Thyroid gland (tissue), 4 donors: ENCODE measurements at places on chromosomes 7 and 10. TPM values are rescaled to one million over a fixed set of nuclear protein-coding genes. Genes with fewer than 3 reads are reported as not detected.
A peak's percentile ranks its signal among the peaks of the same experiment; 100 is the strongest.

The TFR2 gene
- not detected for total RNA-seq

DNA sequence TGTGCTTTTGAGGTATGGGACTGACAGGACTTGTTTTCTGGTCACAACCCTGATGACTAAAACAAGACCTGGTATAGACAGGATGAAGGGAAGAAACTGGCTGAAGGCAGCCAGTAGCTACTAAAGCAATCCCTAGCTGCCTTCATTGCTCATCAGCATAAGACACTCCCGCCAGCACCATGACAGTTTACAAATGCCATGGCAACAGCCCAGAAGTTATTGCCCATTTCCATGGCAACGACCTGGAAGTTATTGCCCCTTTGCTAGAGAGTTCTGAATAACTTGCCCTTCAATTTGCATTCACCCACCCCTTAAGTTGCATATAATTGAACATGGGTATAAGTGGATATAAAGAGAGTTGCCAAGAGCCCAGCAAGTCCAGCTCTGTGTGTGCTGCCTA is 169.6 kb upstream of the FAM171A1 start:
- no peak for DNase-seq

DNA sequence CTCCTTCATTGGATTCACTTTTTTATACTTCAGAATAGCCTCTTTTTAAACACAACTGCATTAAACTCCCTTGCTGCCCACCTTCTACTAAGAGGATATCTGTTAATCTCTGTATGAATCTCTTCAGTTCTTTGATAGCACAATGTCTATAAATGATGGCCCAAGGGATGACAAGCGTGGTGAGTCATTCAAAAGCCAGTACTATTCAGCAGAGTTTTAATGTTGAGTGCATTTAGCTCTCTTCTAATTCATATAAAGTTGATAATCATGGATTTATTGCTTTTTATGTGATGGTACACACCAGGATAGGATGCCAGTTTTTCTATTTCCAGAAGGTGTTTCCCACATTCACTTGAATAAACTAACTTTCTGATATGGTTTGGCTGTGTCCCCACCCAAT is 57.4 kb upstream of the HECTD2 start:
- no peak for DNase-seq

DNA sequence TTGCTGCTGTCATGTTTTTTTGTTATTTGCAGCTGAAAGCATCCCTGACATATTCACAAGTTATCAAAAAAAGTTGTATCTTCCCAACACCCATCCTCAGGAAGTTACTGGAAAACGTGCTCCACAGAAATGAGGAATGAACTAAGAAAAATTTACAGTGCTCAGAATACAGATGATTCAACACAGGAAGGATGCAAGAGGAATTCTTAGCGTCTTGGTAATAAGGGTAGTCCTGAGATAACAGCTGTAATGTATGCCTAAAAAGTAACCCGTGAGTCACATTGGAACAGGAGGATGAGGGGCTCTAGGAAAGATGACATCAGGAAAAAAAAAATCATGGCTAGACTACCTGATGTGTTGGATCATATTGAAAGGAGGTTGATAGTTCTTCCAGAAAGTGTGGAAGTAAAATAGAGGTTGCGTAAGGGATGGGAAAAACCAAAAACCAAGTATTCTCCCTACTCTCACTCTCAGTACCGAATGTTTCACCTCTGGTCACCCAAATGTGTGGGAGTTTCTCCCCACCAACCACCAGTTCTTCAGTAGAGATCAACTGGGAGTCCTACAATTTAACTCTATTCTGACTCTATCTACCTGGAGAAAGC is 3.9 kb downstream of the ADAM12 start:
- no peak for DNase-seq

The CALML3 gene
- total RNA-seq = not detected

The COL26A1 gene
- not detected for total RNA-seq

GRCh38 chr10:14971867-14972448 is 12.8 kb downstream of the MEIG1 start:
- DNase-seq = peak; percentile 35

- no peak for DNase-seq
These were observed 102.3 kb downstream of the HECTD2 start for GRCh38 chr10:91512458-91512857.

The TMEM213 gene
- not detected for total RNA-seq

The HMX2 gene
- total RNA-seq = not detected

GRCh38 chr10:79019441-79020014 is 49.2 kb upstream of the ZMIZ1 start:
- no peak for DNase-seq

GRCh38 chr7:7868572-7868899 is 100.1 kb upstream of the GLCCI1 start:
- DNase-seq = no peak

The SH2D4B gene
- not detected for total RNA-seq

The UCMA gene
- not detected for total RNA-seq

GRCh38 chr10:117441812-117442443 is 66.7 kb upstream of the PDZD8 start:
- no peak for DNase-seq

GRCh38 chr10:59037018-59037389 is 139.4 kb upstream of the PHYHIPL start:
- no peak for DNase-seq

- DNase-seq = peak; percentile 25
These were observed 445.3 kb upstream of the MGMT start for GRCh38 chr10:129021594-129022304.

The PILRA gene
- total RNA-seq = 4.5 TPM

DNA sequence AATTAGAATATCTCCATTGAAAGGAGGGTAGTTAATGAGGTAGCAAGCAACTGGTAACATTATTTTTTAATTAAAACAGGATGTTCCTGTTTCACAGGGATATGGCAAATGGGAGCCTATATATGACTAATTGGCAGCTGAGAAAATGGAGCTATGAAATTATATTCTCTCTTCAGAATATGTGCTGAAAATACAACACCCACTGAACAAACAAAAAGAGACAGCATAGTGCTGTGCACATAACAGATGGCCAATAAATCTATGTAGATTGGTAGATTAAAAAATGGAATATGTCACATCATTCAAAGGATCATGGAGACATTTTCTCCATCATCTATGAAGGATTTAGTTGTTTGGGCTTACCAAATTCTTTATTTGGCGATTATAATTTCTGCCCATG is 362.0 kb downstream of the GPR37 start:
- DNase-seq = no peak

- no peak for DNase-seq
These were observed 1.8 kb downstream of the COA1 start for GRCh38 chr7:43727494-43727893.

DNA sequence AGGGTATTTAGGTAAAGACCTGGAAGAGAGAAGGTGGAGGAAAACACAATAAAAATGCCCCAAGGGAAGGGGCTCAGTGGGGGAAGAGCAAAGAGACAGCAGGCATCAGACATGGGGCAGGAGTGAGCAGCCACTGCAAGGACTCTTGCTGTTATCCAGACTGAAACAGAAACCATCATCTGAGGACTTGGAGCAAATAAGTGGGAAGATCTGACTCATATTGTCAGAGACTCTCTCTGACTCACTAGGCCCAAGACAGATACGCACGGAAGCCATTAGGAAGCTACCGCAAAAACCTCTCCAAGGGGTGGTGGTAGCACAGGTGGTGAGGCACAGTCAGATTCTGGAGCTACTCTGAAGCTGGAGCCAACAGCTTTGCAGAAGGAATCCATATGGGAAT is 110.7 kb downstream of the RNF32 start:
- DNase-seq = no peak
